Activated CD8-positive, alpha-beta memory T cell treated with anti-CD3 and anti-CD28 coated beads, Interleukin-2, amount 50 U/mL, for 48 hours (primary cell): ENCODE measurements at places on chromosomes 13 and 19.

GRCh38 chr19:41324231-41324702, 14.3 kb downstream of the CCDC97 start:
- DNase-seq, result no peak

DNA sequence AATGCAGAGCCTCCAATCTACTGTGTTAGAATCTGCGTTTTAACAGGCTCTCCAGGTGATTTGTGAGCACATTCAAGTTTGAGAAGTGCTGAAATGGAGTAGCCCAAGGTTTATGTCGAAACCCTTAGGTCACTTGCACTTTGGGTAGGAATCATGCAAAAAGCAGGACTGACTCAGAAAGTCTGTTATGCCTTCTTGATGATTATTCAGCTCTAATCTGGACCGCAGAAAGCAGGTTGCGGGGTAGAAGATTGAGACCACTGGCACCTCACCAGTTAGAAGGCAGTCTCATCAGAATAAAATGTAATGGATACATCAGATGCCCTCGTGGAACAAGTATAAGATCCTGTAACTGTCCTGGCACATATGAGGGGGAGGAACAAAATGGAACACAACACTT, 326.3 kb downstream of the DCLK1 start:
- DNase-seq, result no peak

- no peak for DNase-seq
Observed at GRCh38 chr13:60267498-60268202, 103.9 kb upstream of the DIAPH3 start.

DNA sequence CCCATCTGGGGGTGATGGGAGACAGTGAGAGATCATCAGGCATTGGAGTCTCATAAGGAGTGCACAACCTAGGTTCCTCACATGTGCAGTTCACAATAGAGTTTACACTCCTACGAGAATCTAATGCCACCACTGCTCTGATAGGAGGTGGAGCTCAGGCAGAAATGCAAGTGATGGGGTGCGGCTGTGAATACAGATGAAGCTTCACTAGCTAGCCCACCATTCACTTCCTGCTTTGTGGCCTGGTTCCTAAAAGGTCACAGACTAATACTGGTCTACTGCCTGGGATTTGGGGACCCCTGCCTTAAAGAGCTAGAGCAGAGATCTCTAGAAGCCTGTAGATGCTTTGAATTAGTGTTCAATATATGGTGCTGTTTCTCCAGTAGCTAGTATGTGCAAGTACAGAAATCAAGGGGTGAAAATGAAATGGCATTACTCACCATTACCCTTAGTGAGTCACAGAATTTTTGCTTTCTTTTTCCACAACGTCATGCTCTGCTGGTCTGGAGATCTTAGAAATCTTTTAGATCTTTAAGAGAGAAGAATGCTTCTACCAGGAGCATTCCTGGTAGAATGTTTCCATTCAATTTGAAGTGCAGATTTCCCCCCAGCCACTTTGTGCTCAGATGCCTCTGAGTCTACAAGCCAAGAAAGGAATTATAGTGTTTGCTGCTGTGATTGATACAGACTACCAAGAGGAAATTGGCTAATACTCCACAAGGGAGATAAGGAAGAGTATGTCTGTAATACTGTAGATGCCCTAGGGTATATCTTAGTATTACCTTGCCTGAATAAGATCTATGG, 2301.2 kb downstream of the PCDH9 start:
- no peak for DNase-seq

DNA sequence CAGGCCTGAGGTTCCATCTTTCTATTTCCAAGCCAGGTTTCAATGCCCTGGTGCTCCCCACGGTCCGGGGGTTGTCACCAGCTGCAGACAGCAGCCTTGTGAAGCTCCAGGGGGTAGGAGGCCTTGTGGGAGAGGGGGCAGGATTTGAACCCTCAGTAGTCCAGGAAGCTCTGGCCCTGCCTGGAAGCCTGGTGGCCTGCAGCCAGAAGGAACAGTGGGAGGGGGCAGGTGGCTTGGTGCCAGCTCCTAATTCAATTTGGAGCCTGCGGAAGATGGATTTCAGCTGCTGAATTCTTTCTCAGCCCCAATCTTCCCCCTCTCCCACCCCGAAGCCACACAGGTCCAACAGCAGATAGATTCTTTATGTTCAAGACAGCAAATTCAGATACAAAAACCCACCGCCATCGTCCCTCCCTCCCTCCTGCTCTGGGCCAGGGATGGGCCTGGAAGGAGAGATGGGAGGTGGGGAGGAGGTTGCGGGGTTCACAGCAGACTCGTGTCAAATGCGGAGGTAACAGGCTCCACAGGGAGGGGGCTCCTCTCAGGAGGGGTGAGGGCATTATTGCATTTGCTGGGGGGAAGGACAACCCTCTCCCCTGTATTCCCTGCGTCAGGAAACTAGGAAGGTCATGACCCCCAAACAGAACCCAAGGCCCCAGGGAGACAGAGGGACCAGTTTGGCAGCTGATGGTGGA, 2.4 kb upstream of the PTGER1 start:
- no peak for DNase-seq

GRCh38 chr19:34960940-34961679, 2.9 kb downstream of the ZNF792 start:
- no peak for DNase-seq

GRCh38 chr13:23794267-23795161, 94.7 kb downstream of the MIPEP start:
- DNase-seq, result no peak

- DNase-seq, result no peak
Observed at GRCh38 chr13:26228096-26228495, 6.0 kb upstream of the RNF6 start.

DNA sequence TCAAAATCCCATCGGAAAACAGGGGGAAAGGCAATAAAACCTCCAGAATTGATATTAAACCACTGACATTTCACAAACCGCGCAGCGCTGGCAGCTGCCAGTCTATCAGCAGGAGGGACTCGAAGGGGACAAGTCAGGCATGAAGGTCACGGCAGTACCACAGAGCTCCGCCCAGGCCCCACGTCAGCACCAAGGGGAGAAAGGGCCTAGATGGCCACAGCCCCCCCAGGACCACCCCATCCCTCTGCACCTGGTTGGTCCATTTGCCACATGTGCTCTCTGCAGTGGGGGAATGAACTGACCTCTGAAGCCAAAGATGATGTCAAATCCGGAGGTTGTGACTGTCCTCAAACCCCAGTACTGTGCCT, 9.5 kb upstream of the VSTM2B start:
- no peak for DNase-seq

GRCh38 chr19:45455707-45456499, 11.9 kb upstream of the FOSB start:
- peak; percentile 84 for DNase-seq

DNA sequence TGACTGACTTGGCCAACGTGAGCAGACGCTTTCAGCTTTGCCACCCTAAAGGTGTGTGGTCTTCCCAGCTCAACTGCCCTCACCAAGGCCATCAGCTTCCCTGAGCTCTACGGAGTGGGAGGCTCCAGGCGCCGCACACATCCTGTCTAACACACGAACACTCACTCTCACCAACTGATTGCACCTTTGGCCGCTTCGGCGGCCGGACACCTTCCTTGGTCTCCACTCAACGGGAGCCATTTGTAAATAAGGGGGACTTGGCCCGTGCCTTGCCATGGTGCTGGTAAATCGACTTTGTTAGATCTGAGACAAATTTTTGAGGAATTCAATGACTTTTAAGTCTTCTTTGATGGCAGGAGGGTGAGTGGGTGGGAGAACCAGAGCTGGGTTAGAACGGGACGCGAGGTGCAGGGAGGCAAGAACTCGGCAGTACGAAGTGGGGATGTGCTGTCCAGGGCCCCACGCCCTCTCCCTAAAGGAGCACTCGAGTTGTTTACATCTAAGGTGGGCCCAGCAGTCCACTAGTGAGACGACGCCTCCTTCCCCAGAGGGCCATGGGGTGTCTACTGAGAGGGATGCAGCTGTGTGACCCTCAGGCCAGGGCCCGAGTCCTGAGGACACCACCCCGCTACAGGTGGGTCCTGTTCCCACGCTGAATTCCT, 4.4 kb downstream of the C13orf46 start:
- DNase-seq, result no peak

DNA sequence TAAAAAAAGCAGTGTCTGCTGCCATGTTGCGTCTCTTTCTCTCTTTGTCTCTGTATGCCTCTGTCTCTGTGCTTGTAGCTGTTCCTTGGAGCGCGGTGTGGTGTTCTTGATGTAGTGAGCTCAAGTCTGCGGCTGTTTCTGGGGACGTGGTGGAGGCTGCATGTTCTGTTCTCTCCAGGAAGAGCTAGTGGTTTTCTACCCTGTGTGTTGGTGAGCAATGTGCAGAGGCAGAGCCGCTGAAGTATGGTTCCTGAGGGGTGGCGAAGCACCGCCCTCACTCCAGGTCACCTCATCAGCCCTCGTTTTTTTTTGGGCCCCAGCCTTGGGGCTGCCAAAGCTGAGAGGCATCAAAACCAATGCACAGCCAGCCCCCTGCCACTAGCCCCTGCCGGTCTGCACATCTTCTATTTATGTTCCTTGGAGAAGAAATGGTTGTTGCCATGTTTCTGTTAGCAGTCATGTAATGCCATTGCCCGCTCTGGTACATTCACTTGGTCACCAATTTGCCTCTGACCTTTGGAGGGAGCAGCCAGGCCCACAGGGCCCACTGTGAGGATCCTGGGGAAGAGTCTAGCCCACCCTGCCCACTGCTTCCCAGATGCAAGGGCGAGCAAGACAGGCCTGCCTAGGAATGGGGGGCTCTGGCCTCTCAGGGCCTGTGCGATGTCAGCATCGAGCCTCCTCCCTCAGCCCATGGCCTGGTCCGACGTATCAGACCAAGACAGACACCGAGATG, 7.2 kb downstream of the HNRNPL start:
- DNase-seq, result peak; percentile 75

GRCh38 chr19:7636317-7636690, 606 bp upstream of the STXBP2 start:
- no peak for DNase-seq

GRCh38 chr19:45591638-45592005, 7.0 kb upstream of the OPA3 start:
- DNase-seq, result no peak

DNA sequence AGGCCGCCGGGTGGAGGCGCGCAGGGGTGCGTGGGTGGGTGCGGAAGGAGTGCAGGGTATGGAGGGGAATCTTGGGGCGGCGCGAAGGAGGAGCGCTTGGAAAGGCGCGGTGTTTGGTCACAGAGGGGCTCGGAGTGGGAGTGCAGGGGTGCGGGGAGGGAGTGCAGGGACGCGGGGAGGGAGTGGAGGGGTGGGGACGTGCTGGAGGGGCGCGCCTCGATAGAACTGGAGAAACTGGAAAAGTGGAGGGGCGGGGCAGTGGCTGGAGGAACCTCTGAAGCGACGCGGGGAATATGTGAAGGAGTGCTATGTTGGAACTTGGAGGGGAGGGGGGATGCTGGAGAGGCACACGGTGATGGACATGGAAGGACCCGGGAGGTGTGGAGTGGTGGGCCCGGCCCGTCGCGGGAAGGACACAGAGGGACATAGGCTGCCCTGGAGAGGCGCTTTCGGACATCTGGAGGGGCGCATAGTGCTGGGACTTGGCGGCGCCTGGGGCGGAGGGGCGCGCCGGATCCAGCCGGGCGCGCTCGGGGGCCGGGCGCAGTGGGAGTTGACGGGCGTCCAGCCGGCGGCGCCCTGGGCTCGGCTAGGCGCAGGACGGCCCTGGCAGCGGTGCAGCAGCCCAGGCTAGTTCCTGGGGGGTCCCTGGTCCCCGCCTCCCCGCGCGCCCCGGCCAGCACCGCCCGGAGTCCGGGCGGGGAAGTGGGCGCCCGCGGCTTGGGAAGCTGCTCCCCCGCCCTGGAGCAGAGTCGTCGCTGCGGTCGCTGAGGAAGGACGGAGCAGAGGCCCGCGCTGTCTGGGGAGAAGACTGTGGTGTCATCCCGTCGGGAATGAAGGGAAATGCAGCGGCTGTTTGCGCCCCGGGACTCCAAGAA, 20.8 kb upstream of the SGCG start:
- DNase-seq, result no peak

DNA sequence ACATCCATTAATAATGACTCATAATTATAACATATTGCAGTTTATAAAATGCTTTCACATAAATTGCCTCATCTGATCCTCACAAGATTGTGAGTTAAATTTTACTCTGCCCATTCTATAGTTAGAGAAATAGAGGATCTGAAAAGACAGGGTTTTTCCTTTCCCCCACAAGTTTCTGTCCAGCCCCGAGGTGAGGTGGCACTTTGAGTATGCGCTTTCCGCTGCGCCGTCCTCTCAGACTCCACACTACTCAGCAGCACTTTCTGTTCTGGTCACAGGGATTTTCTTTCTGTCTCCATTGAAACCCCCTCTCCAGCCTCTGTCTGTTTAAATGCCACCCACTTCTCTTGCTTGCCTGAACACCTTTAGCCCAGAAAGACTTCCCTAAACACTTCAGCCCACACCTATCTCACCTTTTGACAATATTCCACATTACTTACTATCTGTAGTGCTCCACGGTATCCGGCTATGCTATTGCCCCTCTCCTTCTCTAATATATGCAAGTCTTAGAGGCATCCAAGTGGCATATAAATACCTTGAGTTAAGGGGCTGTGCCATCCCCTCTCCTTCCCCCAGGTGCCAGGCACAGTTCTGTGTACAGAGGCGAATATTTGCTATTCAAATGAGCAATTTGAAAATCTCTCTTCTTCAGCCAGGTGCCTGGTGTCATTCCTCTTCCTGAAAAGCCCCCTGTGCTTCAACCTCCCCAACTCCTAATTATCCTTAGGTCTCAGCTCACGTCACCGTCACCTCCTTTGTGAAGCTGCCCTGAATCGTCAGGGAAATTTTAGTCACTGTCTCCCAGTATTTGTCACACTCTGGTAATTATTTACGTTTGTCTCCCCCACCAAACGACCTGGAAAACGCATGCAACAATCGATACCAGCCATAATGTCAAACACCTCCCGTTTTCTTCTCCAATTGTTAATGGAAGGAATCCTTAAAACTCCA, 268.7 kb downstream of the NHLRC3 start:
- no peak for DNase-seq

GRCh38 chr19:14408491-14409145, 10.5 kb downstream of the DDX39A start:
- no peak for DNase-seq

DNA sequence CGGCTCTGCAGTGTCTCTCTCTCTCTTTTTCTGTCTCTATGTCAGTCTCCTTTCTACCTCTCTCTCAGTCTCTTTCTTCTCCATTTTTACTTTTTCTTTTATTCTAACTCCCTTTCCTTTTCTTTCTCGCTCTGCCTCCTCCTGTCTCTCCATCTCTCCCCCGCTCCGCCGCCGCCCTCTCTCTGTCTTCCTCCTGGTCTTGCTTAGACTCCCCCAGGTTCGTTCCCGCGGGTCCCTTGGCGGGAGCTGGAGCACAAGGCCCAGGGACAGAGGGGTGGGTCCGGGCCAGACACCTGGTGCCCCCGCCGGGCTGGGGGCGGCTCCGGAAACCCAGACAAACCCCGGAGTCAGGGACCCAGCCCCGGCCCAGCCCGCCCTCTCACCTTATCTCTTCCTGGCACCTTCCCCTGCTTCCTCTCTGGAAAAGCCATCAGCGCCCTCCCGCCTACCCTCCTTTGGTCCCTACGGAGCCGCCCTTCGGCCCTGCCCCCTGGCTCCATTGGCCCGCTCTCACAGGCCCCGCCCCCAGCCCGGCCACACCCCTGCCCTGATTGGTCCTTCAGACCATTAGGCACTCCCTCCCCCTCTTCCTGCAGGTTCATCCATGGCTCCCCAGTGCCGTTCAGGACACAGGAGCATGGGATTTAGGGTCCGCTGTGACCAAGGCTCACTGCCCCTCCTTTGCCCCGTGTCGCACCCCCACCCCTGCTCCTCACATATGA, 15.4 kb upstream of the NOP53 start:
- DNase-seq, result peak; percentile 84
